T-helper 17 cell (primary cell): ENCODE measurements at places on chromosomes 1 and 21. TPM values are rescaled to one million over a fixed set of nuclear protein-coding genes. Genes with fewer than 3 reads are reported as not detected.

Gene ZBTB8A
- total RNA-seq, result not detected

Gene FCAMR
- total RNA-seq, result not detected

Gene MARCKSL1
- 18.4 TPM for total RNA-seq

Gene NID1
- 0.45 TPM for total RNA-seq

Gene SPRR1B
- total RNA-seq, result not detected

Gene FCRL6
- total RNA-seq, result 0.27 TPM

Gene SYNC
- total RNA-seq, result not detected

Gene TNNT2
- not detected for total RNA-seq

Gene LCE3D
- total RNA-seq, result not detected

Gene FMOD
- not detected for total RNA-seq

Gene AQP10
- 0.42 TPM for total RNA-seq

Gene KRTAP6-3
- total RNA-seq, result not detected

Gene TMEM269
- total RNA-seq, result 0.47 TPM

Gene LMX1A
- not detected for total RNA-seq

Gene FALEC
- total RNA-seq, result not detected

Gene FCRL5
- not detected for total RNA-seq

Gene TTLL7
- total RNA-seq, result 0.60 TPM

Gene ENAH
- total RNA-seq, result 0.57 TPM

Gene HFM1
- not detected for total RNA-seq

Gene ADIPOR1
- 65.8 TPM for total RNA-seq

Gene ATAD3C
- total RNA-seq, result 0.13 TPM

Gene FGR
- total RNA-seq, result 12.6 TPM

Gene PKNOX1
- total RNA-seq, result 11.5 TPM
